T-helper 1 cell (primary cell): ENCODE measurements at places on chromosomes 6 and 20.

GRCh38 chr20:62704341-62704948 lies 4.2 kb upstream of the NTSR1 start:
- DNase-seq, result no peak

DNA sequence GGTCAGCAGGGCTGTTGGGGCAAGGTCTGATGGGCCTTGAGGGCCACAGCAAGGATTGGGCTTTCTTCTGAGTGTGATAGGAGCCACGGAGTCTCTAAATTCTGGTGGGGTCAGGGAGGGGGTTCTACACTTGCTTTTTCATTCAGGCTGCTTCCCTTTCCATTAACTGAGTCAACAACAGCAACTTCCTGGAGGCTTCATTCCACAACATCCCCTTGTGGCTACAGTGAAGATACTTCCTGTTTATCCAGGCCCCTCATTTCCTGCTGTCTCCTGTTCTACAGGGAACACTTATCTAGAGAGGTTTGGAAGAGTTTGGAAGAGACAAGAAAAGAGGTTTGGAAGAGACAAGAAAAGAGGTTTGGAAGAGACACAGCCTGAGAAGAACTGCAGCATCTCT lies 144.8 kb upstream of the ENPP5 start:
- no peak for DNase-seq

DNA sequence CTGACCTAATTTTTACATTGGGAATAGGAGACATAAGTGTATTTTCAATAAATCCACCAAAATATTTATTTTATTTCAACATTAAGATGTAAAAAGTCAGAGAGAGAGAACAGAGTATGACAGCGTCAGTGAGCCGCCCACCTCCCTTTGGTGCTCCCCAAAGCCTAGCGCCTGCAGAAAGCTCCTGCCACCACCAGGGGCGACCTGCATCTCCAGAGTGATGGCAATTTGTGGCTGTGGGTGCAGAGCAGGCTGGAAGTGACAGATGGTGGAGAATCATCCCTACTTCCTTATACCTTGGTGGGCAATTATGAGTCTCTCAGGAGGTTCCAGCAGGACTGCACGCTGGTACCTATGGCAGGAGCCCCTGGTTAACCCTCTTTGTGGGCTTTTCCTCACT lies 87.3 kb downstream of the PTPRT start:
- DNase-seq, result no peak

DNA sequence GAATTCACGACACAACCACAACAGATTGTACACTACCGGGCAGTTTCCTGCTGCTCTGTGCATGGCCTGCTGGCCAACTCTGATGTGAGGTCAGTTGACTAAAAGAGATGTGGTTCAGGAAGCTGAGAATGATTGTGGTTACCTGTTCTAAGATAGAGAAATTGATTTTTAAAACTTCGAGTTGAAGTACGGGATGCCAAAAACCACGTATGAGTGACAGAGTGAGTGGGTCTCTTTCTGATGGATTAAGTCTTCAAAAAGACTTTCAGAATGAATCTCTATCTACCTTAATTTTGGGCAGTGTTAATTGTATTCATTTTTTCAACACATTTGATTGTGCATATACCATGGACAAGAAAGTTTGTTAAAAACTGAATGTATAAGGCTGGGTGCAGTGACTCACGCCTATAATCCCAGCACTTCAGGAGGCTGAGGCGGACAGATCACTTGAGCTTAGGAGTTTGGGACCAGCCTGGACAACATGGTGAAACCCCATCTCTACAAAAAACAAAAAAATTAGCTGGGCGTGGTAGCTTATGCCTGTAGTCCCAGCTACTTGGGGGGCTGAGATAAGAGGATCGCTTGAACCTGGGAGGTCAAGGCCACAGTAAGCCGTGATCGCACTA lies 121.2 kb downstream of the SGK1 start:
- DNase-seq, result peak; percentile 68

DNA sequence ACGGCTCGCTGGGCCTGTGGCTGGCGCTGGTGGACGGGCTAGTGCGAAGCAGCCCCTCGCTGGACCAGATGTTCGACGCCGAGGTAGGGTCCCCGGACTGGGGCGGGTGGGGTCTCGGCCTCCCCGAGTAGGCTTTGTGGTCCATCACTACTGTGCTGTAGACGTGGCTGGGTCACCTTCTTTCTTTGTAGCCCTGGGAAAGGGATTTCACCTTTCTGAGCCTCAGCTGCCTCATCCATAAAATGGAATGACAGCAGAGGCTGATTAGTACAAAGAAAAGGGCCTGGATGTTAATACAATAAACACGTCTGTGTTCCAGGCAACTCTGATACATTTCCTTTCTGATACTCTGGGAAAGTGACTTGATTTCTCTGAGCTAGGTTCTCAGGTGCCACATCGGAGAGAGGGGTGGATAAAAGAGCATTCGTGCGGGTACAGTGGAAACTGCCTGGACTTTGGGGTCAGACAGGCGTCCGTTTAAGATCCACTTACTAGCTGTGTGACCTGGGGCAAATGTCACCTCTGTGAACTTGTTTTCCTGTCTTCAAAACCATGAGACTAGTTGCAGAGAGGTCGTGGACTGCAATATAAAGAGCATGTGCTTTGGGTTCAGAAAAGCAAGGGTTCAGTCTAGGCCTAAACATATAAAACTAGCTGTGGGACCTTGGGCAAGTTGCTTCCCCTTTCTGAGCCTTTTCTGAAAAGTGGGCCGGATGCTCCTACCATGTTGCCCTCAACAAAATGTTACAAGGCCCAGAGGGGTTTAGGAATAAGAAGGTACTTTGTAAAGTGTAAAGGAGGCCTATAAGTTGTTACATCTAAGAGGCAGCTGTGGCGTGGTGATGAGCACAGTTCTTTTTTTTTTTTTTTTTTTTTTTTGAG lies 896 bp downstream of the SYS1 start:
- no peak for DNase-seq

DNA sequence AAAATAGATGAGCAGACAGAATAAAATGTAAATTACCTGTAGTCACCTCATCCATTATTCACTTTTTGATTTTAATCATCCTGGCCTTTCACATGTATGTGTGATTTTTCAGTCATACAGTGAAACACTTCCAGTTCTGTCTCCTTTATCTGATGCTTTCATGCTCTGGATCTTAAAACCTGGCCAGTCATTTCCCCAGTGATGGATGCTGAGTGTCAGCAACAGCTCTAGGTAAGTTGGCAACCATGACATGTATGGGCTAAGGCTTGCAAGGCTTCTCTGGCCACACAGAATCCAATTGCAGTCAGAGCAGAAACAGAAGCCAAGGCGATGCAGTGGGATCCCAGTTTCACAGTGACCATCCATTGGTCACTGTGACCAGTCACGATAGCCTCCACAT lies 35.8 kb downstream of the FBXO9 start:
- no peak for DNase-seq

DNA sequence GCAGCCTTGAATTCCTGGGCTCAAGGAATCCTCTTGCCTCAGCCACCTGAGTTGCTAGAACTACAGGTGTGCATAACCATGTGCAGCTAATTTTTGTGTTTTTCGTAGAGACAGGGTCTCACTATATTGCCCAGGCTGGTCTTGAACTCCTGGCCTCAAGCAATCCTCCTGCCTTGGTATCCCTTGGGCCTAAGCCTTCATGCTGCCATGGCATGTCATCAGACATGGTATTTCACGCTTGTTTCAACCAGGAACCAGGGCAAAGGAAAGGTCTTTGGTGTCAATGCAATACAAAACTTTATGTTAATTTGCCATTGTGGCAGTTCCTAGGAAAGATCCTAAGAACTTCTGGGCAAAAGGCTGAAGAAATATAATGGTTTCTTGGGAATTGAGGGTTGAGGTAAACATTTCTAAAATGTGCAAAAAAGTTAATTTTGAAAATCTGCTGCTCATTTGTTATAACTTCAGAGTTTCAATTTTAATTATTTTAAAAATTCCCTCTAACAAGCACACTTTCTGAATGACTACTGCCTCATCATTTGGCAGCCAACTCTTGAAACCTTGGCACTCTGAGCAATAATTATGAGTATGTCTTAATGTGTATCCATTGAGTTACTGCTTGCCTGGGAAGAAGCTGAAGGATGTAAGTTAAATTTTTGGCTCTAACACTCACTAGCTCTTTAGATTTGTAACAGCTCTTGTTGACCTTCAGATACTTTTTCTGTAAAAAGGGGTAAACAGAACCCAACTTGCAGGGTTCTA lies 154.1 kb downstream of the GJA10 start:
- DNase-seq, result no peak

- no peak for DNase-seq
These were observed 266.4 kb downstream of the SAMD5 start for GRCh38 chr6:147774856-147775255.

- DNase-seq, result no peak
These were observed 1.9 kb upstream of the ATP9A start for GRCh38 chr20:51769976-51770615.

DNA sequence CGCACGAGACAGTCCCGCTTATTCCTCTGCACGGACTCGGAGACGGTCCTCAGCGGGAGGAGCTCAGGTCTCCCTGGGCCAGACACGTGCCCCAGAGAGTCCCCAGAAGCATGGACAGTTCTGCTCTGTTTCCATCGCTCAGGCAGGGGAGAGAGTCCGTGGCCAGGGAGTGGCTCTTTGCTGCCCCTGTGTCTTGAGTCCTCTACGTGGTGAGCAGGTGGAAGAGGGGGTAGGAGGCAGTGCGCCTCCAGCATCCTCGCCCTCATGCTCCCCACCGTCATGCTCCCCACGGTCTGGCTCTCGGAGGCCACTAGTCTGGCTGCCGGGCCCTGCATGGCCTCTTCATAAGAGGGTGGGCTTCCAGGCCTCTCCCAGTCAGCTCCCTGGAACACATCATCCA lies 8.9 kb downstream of the TAGAP start:
- DNase-seq, result no peak

GRCh38 chr6:152295346-152295745 lies 341.8 kb downstream of the SYNE1 start:
- DNase-seq, result no peak

DNA sequence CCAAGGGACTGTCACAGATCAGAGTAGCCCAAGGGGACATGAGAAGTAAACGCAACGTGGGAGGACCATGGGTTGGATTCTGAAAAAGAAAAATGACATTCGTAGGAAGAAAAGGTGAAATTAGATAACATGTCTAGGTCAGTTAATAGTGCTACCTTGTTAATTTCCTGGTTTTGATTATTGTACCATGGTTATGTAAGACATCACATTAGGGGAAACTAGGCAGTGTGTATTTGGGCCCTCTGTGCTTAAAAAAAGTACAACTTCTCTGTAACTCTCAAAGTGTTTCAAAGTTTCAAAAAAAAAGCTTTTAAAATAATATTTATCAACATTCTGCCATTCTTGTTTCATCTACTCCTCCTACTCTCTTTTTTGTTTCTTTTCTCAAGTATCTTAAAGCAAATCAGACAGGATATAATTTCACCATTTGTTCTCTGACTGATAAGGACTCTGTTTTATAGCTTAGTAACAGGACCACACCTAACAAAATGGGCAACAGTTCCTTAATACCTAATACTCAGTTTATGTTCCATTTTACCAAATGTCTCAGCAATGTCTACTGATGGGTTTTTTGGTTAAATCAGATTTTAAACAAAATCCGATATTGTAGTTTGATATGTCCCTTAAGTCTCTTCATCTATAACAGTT lies 97.1 kb upstream of the PLCB4 start:
- DNase-seq, result no peak

DNA sequence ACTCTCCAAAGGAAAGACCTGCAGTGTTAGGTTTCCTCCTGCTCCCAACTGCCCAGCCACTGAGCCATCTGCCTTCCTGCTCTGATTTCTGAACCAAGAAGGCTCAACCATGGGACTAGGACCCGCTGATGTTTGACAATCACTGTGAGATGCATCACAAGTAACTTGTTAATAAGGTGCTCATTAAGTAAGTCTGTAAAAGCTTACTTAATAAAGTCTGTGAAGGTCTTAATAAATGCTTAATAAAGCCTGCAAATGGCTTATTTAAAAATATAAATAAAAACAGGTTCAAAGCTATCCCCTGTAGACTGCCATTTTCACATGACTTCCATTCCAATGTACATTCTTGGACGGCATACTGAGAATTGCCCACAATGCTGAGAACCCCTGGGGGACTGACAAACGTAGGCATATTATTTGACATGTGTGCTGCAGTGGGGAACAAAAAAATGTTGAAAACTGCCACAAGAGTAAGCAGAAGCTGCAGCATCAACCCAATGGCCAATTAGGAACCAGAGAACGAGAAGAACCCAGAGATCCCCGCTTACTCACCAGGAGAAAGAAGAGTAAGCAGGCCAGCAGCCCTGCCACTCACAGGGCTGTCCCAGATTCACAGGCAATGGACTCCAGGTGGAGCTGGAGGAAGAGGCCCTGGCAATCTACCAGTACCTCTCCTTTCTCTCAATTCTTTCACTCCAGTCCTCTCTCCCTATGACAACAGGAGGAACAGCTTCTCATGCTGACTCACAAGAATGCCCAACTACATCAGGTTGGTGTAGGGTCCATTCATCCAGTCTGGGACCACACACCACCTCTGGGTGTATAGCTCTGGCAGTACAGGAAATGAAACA lies 19.5 kb downstream of the KIF13A start:
- DNase-seq, result no peak

GRCh38 chr6:67475700-67476099 lies 1159.4 kb upstream of the ADGRB3 start:
- DNase-seq, result no peak

DNA sequence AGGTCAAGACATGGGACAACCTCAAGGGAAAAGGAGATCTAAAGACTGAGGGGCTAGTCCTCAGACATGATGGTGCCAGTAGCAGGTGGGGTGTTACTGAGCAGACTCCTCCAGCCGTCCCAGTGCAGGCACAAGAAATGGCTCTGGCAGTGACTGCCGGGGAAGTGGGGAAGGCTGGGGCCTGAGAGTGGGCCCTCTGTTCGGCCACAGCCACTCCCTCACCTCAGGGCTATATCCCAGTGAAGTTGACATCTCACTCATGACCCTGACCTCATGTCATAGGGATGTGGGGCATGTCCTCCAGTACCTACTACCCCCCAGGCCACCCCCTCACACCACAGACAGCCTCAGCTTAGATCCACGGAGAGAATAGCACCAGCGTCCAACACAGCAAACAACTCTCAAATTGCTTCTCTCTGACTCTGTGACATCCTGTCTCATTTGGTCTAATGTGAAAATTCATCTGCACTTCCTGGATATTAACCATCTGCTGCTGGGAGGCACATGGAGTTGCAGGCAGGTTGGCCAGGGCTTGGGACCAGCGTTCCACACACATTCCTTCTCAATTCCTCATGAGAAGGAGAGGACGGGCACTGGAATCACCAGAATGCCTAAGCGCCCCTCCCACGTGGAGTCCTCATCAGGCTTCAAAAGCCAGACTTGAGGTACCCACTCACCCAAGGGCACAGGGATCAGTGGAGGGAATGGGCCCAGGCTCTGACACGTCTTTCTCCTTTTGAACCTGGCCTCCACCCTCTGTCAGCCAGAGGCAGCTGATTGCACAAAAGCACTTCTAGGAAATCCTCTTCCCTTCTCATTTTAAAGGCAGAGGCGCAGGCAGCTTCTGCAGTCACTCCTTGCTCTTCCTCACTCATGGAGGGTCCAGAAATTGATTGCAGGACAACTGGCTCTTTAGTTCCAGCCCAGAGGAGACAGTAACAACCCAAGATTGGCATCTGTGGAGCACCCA lies 163.6 kb upstream of the CST7 start:
- DNase-seq, result no peak

- no peak for DNase-seq
These were observed 16.3 kb upstream of the FAM8A1 start for GRCh38 chr6:17583811-17584210.

- no peak for DNase-seq
These were observed 227.7 kb upstream of the RNF24 start for GRCh38 chr20:4243071-4243470.
